ENCODE measurements at places on chromosomes 13 and 19.

DNA sequence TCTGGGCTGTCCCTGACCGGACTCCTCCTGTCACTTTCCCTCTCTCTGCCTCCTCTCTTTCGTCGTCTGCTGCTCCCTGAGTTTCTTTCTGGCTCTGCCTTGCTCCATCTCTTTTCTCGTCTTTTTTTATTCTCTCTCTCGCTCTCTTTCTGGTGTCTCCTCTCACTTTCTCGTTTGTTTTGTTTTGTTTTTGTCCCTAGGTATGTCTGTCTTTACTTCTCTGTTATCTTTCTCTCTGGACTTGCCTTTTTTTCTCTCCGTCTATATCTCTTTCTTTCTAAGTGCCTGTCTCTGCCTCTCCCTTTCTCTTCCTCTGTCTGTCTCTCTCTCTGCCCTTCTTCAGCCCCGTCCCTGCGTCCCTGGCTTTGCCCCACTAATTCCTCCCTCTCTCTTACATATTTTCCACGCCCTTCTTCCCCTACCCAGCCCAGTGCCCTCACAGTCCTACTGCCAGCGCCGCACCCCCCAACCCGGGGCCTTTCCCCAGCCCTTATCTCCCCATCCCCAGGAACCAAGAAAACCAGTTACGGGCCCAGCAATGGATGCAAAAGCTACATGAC, 48.1 kb upstream of the SHKBP1 start:
- DNase-seq, result no peak

GRCh38 chr19:44776402-44777096, 1.1 kb upstream of the CBLC start:
- DNase-seq, result no peak

- DNase-seq, result no peak
These were observed 1.3 kb upstream of the FFAR1 start for GRCh38 chr19:35346193-35347052.

DNA sequence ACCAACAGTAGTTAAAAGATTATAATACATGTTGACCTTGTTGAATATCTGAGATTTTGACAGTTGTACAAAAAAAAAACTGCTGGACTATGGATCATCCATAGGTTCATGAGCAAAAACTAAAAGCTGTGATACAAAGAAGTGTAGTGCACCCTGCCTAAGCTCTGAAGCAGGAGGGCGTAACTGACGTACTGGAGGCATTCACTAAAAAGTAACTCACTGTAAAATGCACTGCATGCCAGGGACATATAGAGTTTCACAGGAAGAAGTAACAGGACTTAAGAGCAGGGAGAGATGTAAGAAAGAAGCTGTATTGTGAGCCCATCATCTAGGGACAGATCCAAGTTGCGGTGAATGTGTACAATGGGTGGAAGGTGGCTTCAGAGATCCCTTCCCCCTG, 177.9 kb downstream of the IRS2 start:
- DNase-seq, result no peak

DNA sequence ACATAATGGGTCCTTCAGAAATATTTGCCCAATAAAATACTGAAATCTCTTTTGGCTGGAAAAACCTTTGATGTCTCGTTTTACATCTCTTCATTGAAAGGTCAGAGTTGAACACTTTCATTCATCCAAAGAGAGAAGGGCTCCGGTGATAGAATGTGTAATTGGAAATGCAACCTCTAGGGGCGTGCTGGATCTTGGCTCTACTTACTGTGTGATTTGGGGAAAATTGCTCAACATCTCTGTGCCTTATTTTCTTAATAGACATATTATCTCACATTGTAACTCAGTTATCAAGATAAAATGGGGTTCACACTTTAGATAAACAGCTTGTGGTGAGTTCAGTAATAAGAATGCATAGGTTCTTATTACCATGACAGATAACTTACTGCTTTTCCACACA, 1444.1 kb downstream of the SLITRK5 start:
- no peak for DNase-seq

GRCh38 chr19:43754253-43754502, 584 bp downstream of the SMG9 start:
- DNase-seq, result no peak

GRCh38 chr19:54248016-54248601, 5.5 kb upstream of the LILRA6 start:
- no peak for DNase-seq

GRCh38 chr13:20472531-20472930, 53.1 kb downstream of the CRYL1 start:
- no peak for DNase-seq

- DNase-seq, result no peak
These were observed 687.2 kb upstream of the KLHL1 start for GRCh38 chr13:70795484-70795883.

- no peak for DNase-seq
These were observed 134.8 kb downstream of the B3GLCT start for GRCh38 chr13:31334547-31334946.

DNA sequence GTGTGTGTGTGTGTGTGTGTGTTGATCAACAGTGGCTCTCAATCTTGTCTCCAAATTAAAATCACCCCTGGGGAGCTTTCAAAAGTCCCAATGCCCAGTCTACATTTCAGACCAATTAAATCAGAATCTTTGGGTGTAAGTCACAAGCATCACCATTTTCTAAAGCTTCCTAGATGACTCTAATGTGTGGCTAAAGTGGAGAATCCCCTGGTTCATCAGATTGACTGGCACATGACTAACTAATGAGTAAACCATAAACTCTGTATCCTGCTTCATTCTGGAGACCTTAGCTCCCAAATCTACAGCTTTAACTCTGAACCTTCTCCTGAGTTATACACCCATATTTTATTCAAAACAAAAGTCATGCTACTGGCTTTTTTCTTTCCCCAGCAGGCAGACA, 131.3 kb downstream of the SUCLA2 start:
- no peak for DNase-seq

GRCh38 chr13:93529961-93530360, 303.4 kb downstream of the GPC6 start:
- DNase-seq, result no peak

DNA sequence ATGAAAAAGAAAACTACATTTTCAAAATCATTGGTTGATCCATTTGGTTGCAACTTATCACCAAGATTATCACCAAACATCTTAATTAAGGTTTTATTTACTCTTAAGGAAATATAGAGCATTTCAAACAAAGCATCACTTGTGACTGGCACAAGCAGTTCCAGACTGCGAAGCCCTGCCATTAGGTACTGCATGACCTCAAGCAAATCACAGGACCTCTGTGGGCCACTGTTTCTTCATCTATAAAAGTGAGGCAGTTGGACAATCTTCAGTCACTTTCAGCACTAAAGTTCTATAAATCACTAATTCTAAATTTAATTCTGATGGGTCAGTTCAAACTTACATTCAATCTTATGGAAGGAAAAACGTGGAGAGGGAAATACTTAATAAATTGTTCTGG, 2.0 kb downstream of the ELF1 start:
- no peak for DNase-seq

DNA sequence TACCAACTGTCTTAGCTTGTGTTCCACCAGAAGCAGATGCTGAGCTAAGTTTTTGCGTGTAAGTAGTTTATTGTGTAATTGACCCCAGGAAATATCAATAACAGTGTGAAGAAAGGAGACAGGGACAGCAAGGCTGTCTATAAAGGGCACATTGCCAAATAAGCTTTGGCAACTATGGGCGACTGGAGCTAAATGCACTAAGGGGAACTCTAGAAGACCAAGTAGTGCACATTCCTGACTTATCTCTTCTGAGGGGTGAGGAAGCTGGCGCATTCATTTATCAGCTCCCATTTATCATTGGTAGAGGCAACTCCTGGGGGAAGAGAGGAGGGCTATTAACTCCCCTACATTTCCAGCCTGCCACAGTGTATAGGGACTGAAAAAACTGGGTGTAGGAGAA, 135.0 kb downstream of the DLEU7 start:
- DNase-seq, result no peak

GRCh38 chr13:71488201-71488600, 378.8 kb downstream of the DACH1 start:
- no peak for DNase-seq

GRCh38 chr19:38736036-38736412, 8.2 kb downstream of the CAPN12 start:
- DNase-seq, result no peak

GRCh38 chr19:46495786-46496099, at the start of gene PNMA8B:
Gene PNMA8B, minus strand, starts transcription at chr19:46495867. Its CDS starts 402 bp downstream, at chr19:46495465.
- peak; percentile 76 for DNase-seq

DNA sequence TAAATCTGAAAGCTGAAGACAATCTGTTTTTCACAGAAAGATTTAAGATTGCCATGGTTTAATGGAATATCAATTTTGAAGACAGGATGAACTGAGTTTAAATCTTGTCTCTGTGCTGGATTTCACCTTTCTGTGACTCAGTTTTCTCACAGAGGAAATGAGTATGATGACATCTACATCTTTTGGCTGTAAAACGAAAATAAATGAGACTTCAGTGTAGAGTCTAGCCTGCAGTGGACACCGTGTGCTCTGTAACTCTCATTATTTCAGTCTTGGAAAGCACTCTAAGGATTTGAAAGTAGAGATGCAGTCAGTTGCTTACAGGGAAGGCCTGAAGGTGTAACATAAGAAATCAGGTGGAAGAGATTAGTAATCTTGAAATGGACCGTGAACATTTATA, 150.4 kb downstream of the NALCN start:
- DNase-seq, result no peak

GRCh38 chr13:20294497-20294896, 62.4 kb upstream of the GJB6 start:
- DNase-seq, result no peak

GRCh38 chr13:40346592-40346991, 319.8 kb downstream of the FOXO1 start:
- DNase-seq, result no peak

DNA sequence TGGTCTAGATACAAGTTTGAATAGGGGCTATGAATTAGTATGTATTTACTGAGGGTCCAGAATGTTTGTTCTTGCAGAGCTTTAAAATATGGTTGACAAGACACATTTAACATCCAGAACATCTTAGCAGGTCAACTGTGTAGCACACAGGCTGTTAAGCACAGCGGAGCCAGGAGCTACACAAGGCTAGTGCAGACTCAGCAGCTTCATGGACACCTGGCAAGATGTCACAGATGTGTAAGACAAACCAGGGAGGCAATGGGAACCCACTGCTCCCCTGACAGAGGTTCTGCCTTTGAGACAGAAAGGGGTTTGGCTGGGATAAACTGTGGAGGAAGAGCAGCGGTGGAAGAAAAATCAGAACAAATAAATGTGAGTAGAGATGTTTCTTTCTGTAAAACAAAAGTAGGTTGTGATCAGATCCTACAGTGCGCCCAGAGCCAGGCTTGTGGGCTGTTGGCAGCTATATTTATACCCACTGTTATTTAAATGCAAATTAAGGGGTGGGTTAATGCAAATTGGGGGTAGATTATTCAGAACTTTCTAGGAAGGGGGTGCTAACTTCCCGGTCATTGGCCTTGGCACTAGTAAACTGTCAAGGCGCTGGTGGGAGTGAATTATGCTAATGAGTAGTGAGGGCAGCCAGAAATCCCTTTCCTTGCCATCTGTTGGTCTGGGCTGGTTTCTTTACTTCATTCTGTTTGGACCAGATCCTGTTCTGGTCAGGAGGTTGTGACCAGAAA, 33.0 kb downstream of the MIPEP start:
- DNase-seq, result no peak
